ENCODE measurements at places on chromosomes 3 and 15. TPM values are rescaled to one million over a fixed set of nuclear protein-coding genes. Genes with fewer than 3 reads are reported as not detected.

The CCK gene
- polyA plus RNA-seq = not detected

The GOLGA8O gene
- 0.28 TPM for polyA plus RNA-seq

The LRRC28 gene
- polyA plus RNA-seq = 34.7 TPM

GRCh38 chr15:100766243-100767000, 113.2 kb upstream of the ALDH1A3 start:
- peak; percentile 17 for DNase-seq

- no peak for DNase-seq
These were observed 484.2 kb downstream of the MECOM start for GRCh38 chr3:169179321-169179720.

- no peak for DNase-seq
These were observed 101.3 kb downstream of the TMCO5A start for GRCh38 chr15:38035701-38036100.

- DNase-seq = no peak
These were observed 21.0 kb upstream of the SEC13 start for GRCh38 chr3:10341901-10342398.

DNA sequence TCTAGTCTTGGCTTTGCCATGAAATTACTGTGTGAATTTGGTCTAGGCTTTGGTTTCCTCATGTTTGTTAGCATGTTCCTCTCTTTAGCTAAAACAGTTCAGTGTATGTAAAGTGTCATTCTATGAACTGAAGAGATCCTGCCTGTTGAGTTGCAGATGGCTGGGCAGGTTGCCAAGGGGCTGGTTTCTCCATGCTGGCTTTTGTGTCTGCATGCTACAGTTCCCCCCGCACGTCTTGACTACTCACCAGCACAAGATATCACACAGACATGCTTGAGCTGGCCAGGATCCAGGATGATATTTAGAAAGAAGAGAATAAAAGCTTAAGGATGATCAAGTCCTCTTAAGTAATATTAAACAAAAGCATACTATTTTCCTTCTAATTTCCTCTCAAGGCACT, 90.2 kb downstream of the CERS3 start:
- peak; percentile 60 for DNase-seq

GRCh38 chr3:126986001-126986400, 3.1 kb downstream of the PLXNA1 start:
- no peak for DNase-seq

DNA sequence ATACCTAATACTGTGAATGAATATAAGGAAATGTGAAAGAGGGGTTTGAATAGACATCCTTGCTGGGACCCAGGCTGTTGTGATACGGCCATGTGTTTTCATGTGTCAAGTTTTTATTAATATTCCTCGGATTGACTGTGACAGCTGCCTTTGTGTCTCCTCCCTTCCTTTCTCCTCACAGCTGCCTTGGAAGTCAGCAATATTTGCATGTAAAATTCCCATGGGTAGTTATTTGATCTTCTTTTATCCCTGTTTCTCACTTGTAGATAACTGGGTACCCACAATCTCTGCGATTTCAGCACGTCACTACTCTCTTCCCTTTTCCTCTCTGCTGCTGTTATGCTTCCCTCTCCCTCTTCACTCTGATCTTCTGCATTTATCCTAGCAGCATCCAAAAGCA, 9.4 kb downstream of the GPR156 start:
- no peak for DNase-seq

DNA sequence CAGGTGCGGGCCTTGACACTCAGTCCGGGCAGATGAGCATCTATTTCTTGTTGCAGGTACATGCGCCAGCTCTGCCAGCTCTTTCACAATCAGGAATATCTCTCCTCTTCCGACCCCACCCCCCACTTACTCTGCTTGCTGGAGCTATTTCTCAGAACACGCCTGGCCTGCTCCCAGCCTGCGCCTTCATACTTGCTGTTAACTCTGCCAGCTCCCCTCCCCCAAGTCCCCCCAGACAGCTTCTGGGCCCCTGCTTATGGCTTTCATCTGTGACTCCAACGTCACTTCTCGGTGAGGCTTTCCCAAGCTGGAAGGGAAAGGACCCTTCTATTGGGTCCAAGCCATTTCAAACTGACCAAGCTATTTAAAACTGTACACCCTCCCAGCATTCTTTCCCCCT, 15.2 kb downstream of the MAGEF1 start:
- no peak for DNase-seq

GRCh38 chr3:39322936-39323335, 6.6 kb upstream of the CCR8 start:
- no peak for DNase-seq

- no peak for DNase-seq
These were observed 501.7 kb downstream of the SHQ1 start for GRCh38 chr3:72346526-72346926.

Measured in kidney (tissue), 22 donors.